ENCODE measurements at places on chromosomes 4 and X.

GRCh38 chr4:115165503-115165902, 52.1 kb upstream of the NDST4 start:
- DNase-seq = no peak

GRCh38 chr4:14874990-14875389, 127.3 kb upstream of the CPEB2 start:
- no peak for DNase-seq

GRCh38 chrX:8730812-8731558, 952 bp downstream of the ANOS1 start:
- no peak for DNase-seq

DNA sequence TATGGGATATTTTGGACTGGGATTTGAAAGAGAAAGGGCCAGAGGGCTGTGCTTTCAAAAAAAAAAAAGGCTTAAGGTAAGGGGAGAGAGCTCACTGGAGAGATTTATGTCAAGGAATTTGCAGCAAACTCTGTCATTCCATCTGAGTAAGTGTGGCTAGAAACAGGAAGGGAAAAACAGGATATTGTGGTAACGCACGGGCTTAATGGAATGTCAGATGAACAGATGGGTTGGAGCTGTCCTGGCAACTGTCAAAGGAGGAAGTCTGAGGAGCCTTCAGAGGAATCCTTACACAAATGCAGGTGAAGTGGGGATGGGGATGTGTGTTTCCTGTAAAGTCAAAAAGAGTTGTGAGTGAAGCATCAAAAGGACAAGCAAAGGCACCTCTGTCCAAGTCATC, 15.1 kb upstream of the NKX3-2 start:
- no peak for DNase-seq

GRCh38 chrX:10794203-10794630, 173.8 kb upstream of the MID1 start:
- no peak for DNase-seq

DNA sequence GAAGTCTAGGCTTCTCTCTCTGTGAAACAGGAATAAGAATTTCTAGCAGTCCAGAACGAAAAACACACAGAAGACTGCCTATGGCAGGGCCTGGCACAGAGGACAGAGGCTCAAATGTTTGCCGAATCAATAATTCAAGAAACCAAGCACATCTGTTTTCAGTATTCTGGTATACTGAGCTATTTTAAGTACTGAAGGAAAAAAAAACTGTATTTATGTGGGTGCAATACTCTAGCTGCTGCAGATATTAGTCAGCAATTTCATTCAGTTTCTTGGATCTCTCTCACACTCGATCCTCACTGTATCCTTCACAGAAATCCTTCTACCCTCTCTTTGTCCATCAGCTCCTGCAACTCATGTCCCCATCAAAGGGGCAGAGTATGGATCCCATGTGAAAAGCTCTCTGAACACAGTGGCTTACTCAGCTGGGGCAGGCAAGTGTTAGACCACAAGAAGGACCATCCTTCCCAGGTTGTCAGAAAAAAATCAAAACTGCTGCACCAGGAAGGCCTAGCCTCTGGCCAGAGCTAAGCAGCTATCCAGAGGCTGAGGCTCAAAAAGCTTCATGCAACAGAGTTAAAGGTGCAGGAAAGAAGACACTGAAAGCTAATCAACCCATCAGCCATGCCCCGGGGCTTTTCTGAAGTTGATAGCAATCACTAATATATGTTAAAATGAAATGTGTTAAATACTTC, 9.1 kb upstream of the USO1 start:
- no peak for DNase-seq

- no peak for DNase-seq
Observed at GRCh38 chr4:174423257-174423944, 98.9 kb downstream of the HPGD start.

GRCh38 chr4:97582890-97583289, 560.4 kb downstream of the STPG2 start:
- no peak for DNase-seq

DNA sequence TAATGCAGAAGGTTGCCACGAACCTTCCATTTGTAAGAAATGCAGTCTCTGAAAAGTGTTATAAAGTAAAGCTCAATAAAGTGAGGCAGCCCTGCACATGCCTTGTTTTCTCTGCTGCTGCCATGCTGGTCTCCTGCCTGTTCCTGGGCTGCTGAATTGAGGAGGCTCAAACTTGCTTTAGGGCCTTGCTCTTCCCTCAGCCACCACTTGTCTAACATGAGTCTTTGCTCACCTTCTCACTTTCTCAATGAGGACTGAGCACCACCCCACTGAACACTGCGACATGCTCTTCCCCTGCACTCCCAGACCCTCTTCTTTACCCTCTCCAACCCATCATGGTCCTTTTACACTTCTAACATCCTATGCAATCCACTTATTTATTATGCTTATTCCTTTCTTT, 25.2 kb upstream of the MFAP3L start:
- no peak for DNase-seq

DNA sequence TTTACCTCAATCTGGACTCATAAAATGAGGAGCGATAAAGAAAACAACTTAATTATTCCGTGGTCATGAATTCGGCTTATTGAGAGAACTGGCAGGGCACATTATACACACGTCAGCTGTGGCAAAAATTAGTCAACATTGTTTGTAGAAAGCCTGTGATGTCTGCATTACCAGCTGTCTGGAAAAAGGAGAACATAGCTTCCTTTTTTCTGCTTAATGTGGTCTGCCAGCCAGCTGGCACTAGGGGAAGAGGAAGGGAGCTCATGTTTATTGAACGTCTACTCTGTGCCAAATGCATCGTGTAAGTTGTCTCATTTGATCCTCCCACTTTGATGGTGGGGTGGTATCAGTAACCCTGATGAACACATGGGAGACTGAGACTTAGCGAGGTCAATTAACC, 367.6 kb downstream of the ARHGAP24 start:
- DNase-seq = no peak

DNA sequence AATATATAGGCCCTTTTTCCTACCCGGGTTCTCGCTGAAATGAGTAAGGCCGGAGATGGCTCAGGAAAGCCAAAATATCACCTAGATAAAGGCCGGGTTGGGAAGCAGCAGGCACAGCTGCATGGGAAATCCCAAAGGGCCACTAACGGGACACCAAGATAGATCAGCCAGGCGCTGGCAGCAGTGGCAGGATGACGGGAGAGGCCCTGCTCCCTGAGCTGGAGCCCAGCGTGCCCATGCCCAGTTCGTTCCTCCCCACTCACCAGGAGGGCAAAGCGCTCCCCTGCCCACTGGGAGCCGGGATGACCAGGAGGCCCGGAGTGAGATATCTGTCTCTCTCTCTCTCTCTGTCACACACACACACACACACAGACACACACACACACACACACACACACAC, 109.8 kb downstream of the DCTD start:
- no peak for DNase-seq

- DNase-seq = no peak
Observed at GRCh38 chrX:51332188-51332942, at the start of gene NUDT10. Gene NUDT10 (plus strand): TSS chrX:51332822. CDS start chrX:51332966, 144 bp downstream.

DNA sequence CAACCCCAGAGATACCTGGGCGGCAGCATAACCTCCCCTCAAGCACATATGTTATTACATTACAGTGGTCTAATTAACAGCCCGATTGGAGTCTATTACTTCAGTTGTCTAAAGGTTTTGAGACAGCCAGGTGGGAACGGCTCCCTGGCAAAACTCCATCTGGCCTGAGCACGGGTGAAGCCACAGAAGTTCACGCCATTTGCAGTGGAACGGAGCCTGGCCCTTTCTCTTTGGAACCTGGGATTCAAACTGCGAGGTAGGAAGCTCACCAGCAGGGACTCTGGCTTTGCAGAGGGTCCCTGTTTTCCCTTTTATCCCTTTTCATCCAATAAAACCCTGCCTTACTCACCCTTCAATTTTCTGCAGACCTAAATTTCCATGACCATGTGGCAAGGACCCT, 45.9 kb upstream of the NEIL3 start:
- no peak for DNase-seq

GRCh38 chr4:82560853-82561785, 669 bp downstream of the TMEM150C start:
- no peak for DNase-seq

DNA sequence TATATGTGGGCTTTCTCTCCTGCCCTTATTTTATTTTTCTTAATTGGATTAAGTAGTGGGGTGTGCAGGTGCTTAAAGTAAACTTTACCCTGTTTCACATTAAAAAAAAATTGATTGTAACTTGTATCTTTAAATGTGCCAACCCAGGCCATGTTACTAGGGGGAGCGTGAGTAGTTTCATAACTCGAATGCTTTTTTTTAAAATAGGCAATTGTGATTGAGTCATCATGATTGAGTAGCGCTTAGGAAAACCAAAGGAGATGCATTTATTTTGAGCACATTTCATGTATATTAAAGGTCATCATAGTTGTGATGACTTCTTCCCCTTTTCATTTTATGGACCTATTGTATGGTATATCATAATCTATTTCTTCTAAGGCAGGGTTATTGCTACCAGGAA, 32.2 kb downstream of the GPAT3 start:
- no peak for DNase-seq

DNA sequence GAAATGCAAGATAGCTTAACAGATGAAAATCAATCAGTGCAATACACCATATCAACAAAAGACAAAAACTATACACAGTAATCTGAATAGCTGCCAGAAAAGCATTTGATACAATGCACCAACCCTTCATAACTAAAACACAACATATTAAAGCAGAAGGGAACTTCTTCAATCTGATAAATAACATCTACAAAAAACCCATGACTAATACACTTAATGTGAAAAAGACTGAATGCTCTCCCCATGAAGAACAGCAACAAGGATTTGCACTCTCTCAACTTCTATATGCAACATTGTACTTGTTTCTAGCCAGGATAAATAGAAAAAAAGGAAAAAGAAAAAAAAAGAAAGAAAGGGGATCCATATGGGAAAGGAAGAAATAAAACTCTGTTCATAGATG, 139.7 kb downstream of the RBM47 start:
- DNase-seq = no peak

DNA sequence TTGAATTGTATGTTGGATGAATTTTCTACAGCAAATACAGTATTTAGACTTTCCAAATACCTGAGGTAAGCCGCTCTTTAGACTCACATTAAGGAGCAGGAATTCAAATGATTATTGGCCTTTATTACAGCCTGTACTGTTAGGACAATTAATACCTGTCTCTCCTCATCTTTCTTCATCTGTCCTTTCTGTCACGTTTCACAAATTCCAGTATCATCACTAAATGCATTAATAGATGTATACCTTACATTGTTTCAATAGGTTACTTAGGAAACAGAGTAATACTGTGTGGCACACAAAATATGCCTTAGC, 1.2 kb downstream of the FAM241A start:
- DNase-seq = no peak

DNA sequence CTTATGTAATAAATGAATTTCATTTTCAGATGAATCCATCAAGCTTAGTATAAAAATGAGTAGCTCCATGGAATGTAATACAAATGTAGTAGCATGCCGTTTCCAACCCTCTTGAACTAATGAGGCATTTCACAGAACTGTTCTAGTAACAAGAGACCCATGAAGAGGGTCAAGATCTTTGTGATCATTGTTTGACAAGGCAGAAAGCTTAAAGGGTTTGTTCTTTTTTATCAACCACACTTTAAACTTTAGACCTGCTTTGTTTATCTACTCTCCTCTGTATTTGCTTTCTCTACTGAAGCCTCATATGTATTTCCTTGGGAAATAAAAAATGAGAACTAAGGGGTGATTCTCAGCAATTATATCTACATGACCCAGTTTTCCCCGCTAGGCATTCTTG, 513.9 kb downstream of the ARAP2 start:
- no peak for DNase-seq

DNA sequence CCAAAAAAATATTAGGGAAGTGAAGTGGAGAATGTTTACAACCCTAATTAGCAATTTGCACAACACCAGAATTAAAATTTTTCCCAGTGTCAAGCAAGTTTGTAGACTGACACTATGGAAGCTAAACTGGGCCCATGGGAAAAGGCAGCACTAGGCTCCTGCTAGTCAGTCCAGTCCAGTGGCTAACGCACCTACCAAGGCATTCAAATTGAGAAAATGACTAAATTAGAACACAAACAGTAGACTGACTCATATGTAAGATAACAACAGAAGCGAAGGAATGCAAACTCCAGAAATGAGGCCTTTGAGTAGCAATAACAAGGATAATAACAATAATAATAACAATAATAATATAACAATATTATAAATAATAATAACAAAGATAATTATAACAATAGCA, 90.7 kb downstream of the GRIA3 start:
- no peak for DNase-seq

All from stimulated activated CD4-positive, alpha-beta T cell treated with anti-CD3 and anti-CD28 coated beads, Interleukin-1b, Interleukin-23, amount 100 ng/mL, for 1 hour (primary cell).